ENCODE measurements at places on chromosomes 16 and 17.

DNA sequence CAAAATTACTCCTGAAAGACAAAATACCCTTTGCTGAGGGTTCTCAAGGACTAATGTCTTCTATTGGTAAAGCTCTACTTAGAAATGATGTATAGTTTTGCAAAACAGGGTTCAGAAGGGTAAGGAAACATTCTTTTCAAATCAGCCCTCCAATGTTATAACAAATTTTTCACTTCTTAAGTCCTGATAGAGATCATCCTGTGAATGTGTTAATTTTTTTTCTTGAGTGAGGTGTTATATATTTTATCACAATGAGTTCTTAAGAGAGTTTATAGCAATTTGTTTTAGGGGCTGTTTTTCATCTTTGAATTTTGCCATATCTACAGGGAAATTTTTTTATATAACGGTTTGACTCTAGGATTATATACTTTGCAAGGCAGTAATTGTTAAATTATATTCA is 29.5 kb downstream of the CYB5B start:
- H3K27ac ChIP-seq = no peak overlapping the region
- no peaks in the 10 kb centered on the region for H3K36me3 ChIP-seq
- no peak for DNase-seq
- H3K4me3 ChIP-seq = no peak overlapping the region
- H3K4me1 ChIP-seq = no peaks in the 10 kb centered on the region

DNA sequence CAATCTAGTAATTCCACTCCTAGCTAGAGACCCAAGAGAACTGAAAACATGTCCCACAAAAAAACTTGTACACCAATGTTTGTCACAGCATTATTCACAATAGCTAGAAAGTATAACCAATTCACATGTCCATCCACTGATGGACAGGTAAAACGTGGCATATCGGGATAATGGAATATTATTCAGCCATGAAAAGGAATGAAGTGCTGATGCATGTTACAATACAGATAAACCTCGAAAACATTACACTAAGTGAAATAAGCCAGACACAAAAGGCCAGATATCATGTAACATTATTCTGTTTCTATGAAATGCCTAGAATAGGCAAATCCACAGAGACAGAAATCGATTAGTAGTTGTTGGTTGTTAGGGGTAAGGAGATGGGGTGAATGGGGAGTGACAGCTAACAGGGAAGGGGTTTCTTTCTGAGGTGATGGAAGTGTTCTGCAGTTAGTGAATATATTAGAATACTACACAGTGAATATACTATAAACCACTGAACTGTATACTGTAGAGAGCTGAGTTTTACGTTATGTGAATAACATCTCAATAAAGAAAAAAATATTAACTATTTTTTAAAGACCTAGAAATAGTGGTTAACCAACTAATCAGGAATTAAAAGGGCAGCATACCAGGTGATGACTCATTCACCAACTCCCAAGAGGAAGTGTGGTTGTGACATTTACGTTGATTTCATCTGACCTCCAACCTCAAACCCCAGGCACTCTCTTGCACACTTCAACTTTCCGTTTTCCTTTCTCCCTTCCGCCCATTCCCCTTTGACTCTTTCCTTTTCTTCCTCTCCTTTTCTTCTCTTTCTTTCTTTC is 48.6 kb downstream of the GAS7 start:
- no peaks in the 10 kb centered on the region for H3K4me1 ChIP-seq
- no peak for DNase-seq
- no peak overlapping the region for H3K27ac ChIP-seq
- H3K4me3 ChIP-seq = no peak overlapping the region
- no peaks in the 10 kb centered on the region for H3K27me3 ChIP-seq

- H3K36me3 ChIP-seq = no peaks in the 10 kb centered on the region
- no peak overlapping the region for H3K27ac ChIP-seq
- no peak for DNase-seq
- peaks cover 17% of the 10 kb centered on the region for H3K4me1 ChIP-seq
- H3K27me3 ChIP-seq = no peaks in the 10 kb centered on the region
These were observed 121.7 kb upstream of the NLRP1 start for GRCh38 chr17:5705876-5706576.

DNA sequence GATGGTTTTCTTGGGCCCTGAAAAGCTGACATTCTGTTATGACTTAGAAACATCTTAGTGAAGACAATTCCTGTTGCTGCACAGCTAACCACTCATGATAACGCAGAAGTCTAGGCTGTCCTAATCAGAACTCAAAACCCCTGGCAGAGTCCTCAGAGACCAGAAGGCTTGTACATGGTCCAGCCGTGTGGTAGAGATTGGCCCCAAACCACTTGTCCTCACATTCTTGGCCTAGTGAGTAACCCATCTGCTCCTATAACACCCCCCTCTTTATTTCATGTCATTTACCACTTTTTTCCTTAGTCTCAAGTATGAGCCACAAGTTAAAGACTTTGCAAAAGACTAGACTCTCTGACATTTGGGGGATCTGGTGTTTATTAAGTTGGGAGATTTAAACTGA is 116.5 kb upstream of the ADAMTS18 start:
- H3K4me1 ChIP-seq = no peaks in the 10 kb centered on the region
- H3K27ac ChIP-seq = no peak overlapping the region
- H3K36me3 ChIP-seq = no peaks in the 10 kb centered on the region
- no peak for DNase-seq
- H3K4me3 ChIP-seq = no peak overlapping the region

DNA sequence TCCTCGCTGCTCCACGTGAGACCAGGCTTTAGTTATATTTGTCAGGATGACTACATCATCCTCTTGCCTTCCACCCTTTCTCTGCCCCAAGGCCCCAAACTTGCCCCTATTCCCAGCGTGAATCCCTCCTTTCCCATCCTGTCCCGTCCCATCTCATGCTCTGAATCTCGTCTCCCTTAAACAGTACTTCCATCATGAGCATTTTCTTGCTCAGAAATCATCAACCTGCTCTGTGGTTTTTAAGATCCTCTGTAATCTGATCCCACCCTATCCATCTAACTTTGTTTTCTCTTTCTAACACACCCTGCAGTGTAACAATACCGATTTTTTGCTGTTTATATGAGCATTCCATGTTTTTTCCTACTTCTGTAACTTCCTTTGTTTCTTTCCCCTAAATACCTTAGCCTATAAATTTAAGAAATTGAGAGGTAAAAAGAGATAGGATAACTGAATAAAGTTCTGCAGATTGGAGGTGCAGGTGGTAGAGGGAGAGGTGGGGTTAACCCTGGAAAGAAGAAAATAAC is 39.7 kb downstream of the MRTFB start:
- H3K4me1 ChIP-seq = peaks cover 12% of the 10 kb centered on the region
- H3K4me3 ChIP-seq = no peak overlapping the region
- H3K36me3 ChIP-seq = no peaks in the 10 kb centered on the region
- H3K27me3 ChIP-seq = no peaks in the 10 kb centered on the region
- no peak overlapping the region for H3K27ac ChIP-seq
- DNase-seq = no peak

DNA sequence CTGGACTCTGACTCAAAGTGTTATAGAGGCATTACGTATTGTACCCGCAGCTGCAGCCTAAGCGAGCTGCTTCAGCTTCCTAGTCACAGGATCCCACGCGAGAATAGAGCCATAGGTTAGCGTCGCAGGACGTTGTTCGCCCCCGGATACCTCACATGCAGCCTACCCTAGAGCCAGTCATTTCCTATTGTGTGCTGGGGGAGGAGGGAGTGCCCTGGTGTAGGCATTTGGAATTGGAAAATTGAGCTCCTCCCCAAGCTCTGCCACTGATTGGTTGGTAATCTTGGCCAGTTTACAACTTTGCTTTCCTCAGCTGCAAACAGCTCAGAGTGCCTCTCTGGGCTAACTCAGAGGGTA is 530 bp downstream of the NAA60 start:
- H3K4me1 ChIP-seq = no peaks in the 10 kb centered on the region
- peak overlapping the region; percentile 67 for H3K4me3 ChIP-seq
- H3K27me3 ChIP-seq = no peaks in the 10 kb centered on the region
- no peak for DNase-seq
- peak overlapping the region; percentile 37 for H3K27ac ChIP-seq

GRCh38 chr16:86634292-86634691 is 55.9 kb downstream of the FOXL1 start:
- no peaks in the 10 kb centered on the region for H3K4me1 ChIP-seq
- no peaks in the 10 kb centered on the region for H3K36me3 ChIP-seq
- H3K27me3 ChIP-seq = no peaks in the 10 kb centered on the region
- DNase-seq = no peak

DNA sequence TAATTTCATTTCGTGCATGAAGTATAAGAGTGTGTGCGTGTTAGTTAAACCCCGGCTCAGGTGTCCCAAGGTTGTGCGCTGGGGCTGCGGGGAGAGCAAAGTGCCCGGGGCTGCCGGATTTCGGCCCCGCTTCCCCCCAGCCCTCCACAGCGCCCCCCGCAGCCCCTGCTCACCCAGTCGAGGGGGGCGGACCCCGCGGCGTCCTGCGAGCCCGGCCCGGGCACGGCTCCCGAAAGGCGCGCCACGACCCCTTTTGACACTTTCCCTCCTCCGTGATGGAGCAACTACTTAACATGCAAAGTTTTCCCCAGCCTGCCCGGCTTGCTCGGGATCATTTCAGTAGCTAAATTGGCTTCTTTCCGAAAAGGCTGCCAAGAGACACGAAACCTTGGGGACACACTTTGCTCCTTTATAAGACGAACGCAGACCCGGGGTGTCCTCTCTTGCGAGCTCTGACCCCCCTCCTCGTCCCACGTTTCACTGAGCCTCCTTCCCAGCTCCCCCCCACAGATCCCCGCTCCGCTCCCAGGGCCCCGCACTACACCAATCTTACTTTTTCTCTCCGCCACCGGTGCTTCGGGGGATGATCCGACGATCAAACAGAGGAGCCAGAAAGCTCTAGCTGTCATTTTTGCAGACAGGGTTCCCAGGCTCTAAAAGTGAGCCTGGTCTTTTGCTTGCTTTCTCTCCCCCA is 552 bp downstream of the C17orf58 start:
- DNase-seq = peak; percentile 66
- H3K36me3 ChIP-seq = no peaks in the 10 kb centered on the region
- H3K27me3 ChIP-seq = no peaks in the 10 kb centered on the region
- H3K4me3 ChIP-seq = peak overlapping the region; percentile 97
- peaks cover 7% of the 10 kb centered on the region for H3K4me1 ChIP-seq
- H3K27ac ChIP-seq = no peak overlapping the region

GRCh38 chr17:48486557-48486956 is 44.3 kb downstream of the HOXB1 start:
- no peak overlapping the region for H3K4me3 ChIP-seq
- H3K27ac ChIP-seq = no peak overlapping the region
- peaks cover 5% of the 10 kb centered on the region for H3K4me1 ChIP-seq
- H3K27me3 ChIP-seq = peaks cover 13% of the 10 kb centered on the region
- no peaks in the 10 kb centered on the region for H3K36me3 ChIP-seq
- no peak for DNase-seq

All from H1 (cell line).